ENCODE measurements at places on chromosomes 2 and 18.

DNA sequence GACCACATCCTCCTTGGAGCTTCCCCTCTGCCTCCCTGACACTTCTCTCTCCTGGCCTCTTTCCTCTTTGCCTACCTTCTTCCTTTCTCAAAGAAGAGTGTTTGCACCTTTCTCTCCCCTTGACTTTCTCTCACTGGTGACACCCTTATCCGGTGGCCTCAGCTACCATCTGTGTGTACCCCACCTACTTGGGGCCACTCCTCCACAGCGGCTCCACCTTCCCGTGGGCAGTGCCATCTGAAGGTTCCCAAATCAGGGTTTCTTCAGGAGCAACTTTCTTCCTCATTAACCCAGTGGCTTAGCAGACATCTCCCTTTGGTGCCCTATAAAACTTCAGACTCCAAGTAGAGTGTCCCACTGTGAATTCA lies 5.3 kb upstream of the NCL start:
- no peak for DNase-seq

DNA sequence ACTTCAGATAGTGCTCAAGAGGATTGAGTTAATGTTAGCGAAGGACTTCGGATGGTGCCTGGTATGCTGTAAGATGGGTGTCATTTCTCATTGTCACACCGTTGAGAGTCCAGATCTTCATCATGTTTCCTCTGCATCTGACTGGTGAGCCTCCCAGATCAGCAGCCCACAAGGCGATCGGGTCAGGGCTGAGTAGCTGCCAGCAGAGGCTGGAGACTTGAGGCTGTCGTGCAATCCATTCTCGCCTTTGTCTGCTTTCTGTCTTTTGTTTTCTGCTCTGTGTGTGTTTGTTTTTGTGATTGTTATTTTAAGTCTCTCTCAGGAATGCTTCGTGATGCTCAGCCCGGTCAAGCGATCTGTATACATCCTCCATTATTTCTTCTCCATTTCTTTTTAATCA lies 95.8 kb downstream of the TGOLN2 start:
- peak; percentile 57 for DNase-seq

DNA sequence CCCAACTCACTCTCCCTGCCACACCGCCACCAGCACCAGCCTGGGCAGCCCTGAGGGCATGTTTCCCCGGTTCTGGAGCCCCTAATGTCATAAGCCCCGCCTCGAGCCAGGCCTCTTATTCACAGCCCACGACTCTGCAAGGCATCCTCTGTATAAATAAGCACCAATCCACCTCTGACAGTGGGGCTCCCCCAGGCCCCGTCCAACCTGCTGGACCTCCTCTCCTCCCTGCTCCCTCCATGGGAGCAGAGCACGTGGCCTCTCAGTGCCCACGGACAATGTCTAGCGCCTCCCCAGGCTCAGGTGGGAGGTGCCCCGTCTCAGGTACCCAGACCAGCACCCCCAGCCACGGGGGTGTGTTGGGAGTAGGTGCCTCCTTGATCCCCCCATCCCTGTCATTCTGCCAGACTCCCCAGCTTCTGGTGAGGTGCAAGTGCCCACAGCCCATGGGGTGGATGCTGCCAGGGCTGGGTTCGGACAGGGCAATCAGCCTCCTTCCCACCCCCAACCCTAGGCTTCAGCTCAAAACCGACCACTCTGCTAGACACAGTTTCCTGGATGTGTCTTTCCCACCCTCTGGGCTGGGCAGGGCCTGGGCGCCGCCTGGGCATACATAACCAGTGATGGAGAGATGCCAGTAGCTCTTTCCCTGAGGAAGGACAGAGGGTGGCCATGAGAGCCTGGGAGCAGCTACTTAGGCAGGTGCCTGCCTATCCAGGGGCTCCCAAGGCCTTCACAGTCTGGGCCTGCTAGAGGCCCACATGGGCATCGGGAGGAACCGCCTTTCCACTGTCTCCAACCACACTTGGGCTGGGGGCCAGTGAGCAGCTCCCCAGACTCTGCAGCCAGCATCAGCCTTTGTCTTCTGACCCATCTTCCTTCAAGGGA lies 1.6 kb upstream of the ADRA2B start:
- no peak for DNase-seq

GRCh38 chr2:43133708-43134570 lies 92.5 kb downstream of the ZFP36L2 start:
- no peak for DNase-seq

- DNase-seq: no peak
Observed at GRCh38 chr2:233400341-233400740, 46.0 kb downstream of the DGKD start.

DNA sequence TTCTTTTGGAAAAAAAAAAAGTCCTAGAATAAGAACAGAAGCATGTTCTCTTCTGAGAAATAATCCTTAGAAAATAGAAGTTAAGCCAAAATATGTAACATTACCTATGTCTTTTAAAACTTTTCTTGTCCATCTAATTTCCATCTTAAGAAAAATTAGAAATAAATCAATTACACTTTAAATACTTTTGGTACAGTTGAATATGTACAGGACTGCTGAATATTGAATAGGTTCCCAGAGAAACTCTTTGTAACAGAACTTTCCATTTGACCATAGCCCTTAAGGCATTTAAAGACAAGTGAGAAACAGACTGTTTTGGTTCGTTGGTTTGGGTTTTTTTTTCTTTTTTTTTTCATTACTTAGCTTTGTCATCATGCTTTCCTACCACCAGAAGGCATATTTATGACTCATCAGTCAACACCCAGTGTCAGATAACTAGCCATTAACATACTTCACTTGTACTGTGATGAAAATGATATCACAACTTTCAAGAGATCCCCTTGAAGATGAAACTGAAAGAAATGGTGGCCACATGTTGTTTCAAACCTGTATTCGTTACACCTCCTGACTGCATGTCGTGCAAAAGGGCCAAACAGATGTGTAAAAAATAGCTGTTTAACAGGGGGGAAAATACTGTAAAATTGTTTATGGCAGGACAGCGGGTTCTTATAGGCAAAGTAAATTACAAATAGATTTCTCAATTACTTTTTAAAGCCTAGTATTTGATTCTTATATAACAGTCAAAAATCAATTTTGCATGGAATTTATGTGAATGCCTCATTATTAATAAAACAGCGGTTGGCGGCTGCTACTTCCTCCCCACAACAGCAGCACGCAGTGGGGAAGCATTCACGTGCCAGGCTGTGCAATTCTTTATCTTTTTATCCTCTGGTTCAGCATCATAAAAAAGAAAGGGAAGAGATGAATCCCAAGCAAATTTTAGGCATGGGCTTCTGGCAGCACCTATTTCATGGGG lies 280.7 kb upstream of the HNRNPA3 start:
- no peak for DNase-seq

GRCh38 chr2:7429733-7430132 lies 512.5 kb downstream of the RNF144A start:
- no peak for DNase-seq

DNA sequence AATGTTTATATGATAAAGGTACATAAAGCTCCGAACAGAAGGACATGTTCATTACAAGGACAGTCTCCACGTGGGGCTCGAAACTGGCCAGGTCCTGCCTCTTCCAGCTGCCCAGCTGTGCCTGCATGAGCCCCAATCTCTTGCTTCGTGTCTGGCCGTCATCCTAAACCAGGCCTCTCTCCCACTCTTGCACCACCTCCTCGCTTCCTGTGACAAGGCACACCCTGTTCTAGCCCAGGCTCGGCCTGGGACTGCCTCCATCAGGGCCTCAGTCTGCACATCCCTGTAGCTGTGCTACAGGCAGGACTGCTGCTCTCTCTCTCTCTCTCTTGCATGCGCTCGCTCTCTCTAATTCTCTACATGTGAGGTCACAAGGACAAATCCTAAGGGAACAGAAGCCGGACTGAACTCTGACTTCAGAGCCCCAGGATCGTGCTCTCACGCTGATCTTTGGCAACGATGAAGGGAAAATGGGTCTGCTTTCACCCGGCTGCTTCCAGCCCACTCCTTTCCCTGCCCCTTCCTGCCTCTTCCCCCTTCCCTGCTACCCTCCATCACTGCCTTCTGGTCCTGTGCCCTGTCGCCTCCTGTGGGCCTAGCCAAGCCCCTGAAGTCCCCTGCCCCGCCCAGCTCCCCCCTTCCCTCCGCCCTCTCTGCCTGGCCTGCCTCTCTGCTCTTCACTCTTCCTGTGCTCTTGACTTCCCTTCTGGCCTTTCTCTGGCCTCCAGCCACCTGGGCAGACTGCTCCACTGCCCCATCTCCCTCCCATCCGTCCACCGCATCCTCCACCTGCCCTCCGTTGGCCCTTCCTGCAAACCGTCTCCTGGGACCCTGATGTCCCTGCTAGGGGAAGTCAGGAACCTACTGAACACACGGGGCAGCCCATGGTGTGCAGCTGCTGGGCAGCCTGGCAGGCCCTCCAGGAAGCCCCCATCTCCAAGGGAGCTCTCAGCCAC lies 7.8 kb upstream of the GPR55 start:
- no peak for DNase-seq

GRCh38 chr2:187658952-187659525 lies 104.8 kb upstream of the TFPI start:
- DNase-seq: no peak

GRCh38 chr2:70790136-70790828 lies at the start of gene FIGLA:
TSS of gene FIGLA (minus strand) at chr2:70790643. CDS start at chr2:70790638, 5 bp downstream.
- DNase-seq: no peak

DNA sequence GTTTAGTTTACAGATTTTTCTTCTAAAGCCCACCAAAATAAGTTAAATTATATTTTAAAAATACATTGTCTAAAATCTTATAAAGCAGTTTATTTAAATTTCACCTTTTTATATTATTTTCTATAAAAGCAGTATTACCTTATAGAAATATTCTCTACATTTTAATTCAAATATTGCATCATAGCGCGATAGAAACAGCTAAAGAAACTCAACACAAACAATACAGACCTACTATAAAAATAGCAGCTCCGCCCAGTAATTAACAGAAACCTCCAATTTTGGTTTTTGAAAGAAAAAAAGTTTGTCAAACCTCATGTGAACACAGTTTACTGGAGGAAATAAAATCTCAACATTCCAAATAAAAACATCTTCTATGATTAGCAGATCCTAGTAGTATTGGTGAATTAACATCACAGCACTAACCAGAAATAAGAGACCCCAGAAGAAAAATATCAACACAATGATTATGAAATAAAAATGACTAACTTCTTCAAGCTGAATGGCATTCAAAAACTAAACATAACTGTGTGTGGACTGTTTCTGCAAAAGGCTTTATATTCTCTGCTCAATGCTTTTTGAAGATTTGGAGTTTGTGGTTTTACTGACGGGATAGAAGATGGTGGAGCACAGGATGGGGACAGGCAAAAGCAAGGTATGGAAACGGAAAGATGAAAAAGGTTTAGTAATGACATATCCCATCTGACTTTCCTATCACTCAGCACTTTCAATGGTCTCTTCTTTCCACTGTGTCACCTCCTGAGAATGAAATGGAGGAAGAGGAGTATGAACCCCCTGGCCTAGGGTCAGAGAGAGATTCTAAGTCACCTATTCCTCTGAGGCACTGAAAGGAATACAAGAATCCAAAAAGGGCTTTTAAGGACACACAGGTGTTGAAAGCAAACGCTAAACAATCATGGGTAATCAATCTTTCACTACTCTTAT lies 17.5 kb downstream of the MAP4K3 start:
- no peak for DNase-seq

DNA sequence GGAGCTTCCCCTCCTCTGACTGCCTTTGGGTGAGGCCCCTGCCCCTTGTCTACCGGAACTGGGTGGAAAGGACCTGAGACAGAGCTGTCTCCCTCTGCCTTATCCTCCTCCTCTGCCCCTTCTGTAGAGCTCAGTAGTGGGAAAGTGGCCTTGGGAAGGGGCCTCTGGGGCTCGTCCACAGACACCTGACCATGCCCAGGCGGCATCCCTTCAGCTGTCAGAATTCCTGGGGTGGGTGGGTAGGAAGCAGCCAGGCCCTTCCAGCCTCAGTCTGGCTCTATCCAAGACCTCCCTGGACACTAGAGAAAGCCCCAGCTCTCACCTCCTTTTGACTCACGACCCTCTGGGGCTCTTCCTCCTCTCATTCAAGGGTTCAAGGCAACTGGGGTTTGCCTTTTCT lies 35.6 kb downstream of the B3GNT2 start:
- DNase-seq: no peak

- DNase-seq: no peak
Observed at GRCh38 chr18:45430041-45430440, 185.2 kb upstream of the SLC14A2 start.

DNA sequence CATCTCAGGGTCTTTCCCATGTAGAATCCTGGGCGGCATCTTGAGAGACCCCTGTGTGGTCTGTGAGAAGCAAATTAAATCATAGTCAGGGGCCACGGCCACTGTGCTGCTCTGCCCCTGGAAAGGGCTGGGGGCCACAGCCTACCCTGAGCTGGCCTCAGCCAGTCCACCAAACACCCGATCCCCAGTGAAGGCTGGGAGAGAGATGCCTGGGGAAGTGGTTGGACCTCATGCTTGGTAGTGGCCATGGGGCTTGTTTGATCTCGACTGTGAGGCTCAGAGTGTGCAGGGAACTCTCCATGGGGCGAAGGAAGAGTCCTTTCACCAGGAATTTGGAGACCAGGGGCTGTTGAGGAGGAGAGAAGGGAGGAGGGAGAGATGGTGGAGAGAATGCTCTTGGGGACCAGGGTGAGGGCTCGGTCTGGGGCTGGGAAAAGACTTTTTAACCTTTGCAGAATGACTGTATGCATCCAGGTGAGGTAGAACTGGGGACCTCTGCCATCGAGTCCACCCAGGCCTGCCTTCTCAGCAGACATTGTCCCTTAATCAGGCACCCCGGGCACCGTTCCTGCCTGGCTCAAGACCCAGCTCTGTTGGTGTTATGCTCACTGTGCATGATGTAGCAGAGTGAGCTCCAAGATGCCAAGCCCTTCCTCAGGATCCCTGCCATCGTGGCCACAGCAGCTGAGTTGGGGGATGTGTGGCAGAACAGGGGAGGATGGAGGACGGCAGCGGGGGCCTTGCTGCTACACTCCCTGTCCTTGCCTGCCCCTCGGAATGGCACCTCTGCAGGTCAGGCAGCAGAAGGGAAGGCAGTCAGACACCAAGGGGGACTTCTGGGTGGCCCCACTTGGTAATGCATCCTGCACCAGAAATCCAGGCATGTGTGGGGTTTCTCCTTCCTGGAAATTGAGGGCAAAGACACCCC lies 249.9 kb downstream of the DYSF start:
- DNase-seq: no peak

- no peak for DNase-seq
Observed at GRCh38 chr2:143083636-143084035, 45.6 kb upstream of the ARHGAP15 start.

GRCh38 chr2:118766871-118767270 lies 80.6 kb downstream of the EN1 start:
- no peak for DNase-seq

DNA sequence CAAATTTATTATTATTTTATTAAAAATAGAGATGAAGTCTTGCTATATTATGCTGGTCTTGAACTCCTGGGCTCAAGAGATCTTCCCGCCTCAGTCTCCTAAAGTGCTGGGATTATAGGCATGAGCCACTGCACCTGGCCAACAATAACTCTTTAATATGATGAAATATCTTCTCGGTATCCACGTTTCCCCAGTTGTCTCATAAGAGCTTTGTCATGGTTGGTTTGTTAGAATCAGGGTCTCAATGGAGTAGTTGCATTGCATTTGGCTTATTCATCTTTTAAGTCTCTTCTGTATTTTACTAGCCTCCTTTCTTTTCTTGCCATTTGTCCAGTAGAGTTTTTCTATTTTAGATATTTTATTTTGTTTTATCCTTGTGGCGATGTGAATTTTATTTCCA lies 32.7 kb upstream of the DLX2 start:
- DNase-seq: no peak
